Memory B cell (primary cell): ENCODE measurements at places on chromosomes 4 and X.

- DNase-seq: no peak
These were observed 610.2 kb upstream of the HTR2C start for GRCh38 chrX:113973706-113974105.

DNA sequence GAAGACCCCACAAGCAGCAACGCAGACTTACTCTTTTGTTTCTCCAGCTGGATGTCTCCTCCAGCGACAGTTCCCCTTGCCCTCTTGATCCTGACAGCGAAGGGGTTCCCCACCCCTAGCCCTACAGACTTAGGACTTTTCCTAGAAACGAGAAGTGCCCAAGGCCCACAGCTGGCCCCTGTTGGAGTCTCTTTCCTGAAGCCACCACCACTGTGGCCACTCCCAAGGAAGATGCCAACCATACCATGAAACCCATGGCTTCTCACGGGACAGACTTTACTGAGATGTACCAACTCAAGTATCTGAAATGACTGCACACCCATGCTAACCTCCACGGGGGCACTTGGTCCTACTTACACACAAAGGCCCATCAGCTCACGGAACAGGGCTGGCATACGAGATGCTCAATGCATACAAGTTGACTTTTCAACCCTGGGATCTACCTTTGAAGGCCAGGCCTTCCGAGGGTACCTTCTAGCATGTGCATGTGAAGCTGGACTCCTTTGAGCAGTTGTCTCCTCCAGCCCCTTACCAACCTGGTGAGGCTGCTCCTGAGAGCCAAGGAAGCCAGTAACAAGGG lies 924 bp upstream of the IRAK1 start:
- no peak for DNase-seq

DNA sequence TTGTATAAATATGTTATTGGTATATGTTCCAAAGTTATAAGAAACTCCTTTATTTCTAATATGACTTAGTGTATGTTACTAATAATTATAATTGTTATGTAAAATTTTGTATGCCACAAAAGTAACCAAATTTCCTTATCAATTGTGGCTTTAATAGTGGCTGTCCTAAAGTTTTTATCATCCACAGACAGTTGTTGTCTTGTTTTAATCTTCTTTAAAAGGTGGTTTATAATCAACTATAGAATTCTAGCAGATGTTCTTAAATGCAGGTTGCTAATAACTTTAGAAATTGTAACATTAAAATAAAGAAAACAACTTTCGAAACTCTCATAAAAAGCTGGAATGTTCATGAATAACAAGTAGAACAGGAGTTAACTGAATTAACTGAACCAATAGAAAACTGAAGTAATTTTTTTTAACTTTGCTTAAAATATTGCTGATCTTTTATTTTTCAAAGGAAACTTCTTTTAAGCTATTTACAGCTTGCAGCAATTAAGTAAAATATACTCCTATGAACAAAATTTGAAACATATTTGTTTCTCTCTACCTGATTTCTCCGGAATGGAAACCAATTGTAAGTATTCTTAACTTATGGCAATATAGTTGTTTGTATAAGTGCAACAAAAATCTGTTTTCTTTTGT lies 24.3 kb downstream of the HSD17B11 start:
- no peak for DNase-seq

GRCh38 chrX:38817004-38817703 lies 15.9 kb downstream of the MID1IP1 start:
- no peak for DNase-seq

DNA sequence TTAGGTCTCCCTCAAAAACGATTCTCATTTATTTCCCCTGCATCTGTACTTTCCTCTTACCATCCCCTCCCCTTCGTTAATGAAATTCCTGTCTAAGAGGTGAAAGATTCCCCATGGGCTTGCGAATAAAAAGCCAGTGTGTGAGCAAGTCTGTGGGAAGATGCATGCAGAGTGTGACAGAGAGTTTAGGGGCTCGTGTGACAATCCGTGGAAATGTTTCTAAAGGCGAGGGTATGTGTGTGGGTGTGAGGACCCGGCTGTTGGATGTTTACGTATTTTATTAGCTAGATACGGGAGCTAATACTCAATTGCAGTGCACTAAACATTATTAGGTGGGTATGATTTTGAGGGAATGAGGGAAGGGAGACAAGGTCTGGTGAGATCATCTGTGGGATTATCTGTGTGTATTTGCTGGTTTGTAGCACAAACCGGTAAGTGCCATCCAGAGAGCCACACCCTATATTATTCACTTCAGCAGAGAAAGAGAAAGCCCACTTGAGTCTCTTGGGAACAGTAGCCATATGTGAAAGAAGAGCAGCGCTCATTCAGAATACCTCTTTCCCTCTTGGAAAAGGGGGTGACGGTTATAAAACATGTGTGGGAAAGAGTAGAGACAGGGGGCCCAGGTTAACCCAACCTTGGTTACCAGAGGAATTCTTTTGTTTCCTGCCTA lies 893 bp upstream of the HOPX start:
- DNase-seq: no peak

DNA sequence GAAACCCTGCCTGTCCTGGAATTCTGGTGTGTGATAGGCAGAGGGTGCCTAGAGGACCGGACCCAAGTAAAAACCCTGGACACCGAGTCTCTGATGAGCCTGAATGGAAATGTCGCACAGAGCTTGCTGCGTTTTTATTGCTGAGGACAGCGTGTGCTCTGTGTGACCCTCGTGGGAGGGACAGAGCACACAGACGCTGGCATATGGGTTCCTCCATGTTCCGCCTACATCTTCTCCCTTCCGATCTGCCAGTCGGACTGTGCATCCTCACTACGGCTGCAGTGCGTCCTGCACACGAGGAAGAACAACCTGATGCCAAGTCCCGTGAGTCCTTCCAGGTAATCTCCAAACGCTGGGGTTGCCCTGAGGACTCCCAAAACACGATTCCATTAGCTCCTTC lies 68.3 kb downstream of the AFAP1 start:
- no peak for DNase-seq

GRCh38 chrX:79096145-79096556 lies 48.3 kb upstream of the GPR174 start:
- DNase-seq: no peak

- no peak for DNase-seq
These were observed 154.2 kb upstream of the NEIL3 start for GRCh38 chr4:177155454-177155853.

DNA sequence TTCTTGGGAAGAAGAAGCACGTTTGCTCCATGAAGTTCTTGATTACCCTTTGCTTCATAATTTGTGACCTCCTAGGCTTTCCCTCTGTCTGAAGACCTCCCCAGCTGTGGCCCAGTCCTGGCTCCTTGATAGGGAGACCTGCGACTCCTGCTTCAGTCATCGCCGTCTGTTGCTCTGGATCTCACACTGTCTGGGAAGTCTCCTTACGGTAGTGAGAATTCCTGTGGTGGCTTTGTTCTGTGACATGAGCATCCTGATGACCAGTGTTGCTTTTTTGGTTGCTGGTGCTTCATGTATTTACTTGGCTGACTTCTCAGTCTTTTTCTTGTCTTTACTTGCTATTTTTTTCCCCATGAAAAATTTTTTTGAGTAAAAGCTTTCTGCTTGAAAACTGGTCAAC lies 44.2 kb downstream of the JADE1 start:
- DNase-seq: no peak

DNA sequence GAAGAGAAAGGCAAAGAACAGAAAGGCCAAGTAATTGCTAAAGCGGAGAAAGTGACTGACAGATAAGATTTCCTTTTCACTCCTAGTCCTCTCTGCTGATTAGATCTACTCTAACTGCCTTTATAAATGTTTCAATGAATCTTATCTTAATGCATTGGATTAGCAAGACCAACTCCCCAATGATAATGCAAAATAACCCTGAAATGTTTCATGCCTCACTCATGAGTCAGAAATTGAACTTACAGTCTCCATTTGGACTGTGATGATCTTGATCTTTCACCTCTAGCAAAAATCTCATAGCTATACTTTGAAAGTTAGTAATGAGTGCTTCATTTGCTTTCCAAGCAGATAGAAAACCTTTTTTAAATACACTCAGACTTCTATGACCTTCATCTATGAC lies 26.5 kb downstream of the SLC10A7 start:
- no peak for DNase-seq

DNA sequence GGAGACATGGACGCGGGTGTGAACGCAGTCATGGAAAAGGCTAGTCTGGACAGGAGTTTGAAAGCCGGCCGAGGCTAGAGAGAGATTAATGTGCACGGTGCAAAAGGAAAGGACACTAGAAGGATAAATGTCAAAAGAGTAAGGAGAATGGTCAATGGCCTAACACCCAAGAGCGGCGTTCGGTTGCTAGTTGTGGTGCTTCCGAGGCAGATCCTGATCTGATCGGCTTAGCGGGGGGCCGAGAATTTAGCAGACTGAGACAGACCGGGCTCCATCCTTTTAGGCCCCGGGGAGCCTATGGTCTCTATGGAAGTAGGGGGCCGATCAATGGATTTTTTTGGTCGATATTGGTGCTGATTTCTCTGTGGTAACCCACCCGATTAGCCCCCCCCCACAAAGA lies 6.9 kb downstream of the GAGE10 start:
- DNase-seq: no peak

GRCh38 chr4:182085051-182085480 lies 158.1 kb upstream of the TENM3 start:
- no peak for DNase-seq

GRCh38 chr4:94461506-94461905 lies 9.8 kb downstream of the PDLIM5 start:
- DNase-seq: no peak

- DNase-seq: no peak
These were observed 456.0 kb upstream of the FAM241A start for GRCh38 chr4:111689214-111689613.

- no peak for DNase-seq
These were observed 110.9 kb downstream of the FBXW7 start for GRCh38 chr4:152424977-152425376.

DNA sequence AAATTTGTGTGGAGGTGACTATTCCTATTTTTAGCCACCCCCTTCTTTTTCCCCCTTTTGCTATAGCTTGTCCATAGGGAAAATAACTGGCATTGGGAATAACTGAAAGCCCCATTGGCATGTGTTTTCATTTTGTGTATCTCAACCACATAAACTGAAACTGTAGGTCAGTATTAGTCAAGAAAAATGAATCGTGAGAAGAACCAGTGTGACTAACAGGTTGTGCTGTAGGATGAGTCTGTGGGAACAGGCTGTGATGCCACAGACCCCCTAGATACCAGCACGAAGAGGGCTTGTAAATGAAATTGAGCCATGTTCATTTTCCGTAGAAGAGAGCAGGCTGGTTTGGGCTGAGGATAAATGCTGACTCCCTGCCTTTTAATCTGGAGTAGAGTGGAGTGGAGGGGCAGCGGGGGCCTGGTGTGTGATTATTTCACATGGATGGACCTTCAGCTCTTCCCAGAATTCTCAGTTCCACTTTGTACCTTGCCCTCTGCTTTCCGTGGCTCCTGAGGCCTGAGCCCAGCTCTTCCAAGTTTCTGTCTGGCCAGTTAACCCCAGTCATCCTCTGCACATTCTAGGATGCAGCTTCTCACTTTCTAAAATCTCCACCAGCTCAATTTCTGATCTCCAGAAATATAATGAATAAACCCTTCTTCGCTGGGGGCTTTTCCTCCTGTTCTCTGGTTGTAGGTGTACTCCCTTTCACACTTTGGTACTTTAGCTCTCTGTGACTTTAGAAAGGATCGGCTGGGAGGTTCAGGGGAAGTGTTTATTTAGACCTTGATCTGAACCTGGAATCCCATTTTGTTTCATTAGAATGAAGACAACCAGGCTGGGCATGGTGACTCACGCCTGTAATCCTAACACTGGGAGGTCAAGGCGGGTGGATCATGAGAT lies 37.3 kb downstream of the DCUN1D4 start:
- DNase-seq: no peak

DNA sequence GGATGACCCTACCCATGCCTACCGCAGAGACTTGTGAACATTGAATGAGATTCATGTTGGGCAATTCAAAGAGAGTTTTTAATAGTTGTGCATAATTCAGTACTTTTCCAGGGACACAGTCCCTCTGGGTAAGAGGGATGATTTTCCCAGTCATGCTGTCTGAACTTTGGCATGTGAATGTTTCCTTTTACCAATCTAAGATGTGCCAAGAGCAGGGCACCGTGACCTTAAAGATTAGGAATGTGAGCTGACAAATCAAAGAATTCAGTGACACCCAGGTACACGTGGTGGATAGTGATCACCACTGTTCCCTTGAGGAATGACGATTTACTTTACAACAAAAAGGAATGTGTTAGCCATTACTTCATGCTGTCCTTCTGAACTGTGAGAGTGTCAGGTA lies 515.6 kb downstream of the PPARGC1A start:
- DNase-seq: no peak

DNA sequence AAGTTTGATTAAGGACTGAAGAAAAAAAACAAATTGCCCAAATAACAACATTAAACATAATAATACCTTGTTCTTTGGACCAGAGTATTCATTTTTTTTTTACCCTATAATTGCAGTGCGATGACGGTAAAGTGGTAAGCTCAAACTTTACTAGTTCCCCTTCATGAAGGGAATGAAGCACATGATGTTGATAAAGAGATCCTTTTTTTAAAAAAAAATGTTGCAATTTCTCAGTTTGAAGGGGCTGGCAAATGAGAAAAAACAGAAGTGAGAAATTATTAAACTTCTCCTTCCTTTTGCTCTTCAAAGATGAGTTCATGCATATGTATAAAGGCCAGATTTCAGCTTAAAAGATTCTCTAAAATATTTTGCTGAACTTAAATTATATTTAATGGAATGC lies 231.7 kb downstream of the C4orf33 start:
- DNase-seq: no peak

- no peak for DNase-seq
These were observed 53.2 kb downstream of the PPM1K start for GRCh38 chr4:88230969-88231771.

DNA sequence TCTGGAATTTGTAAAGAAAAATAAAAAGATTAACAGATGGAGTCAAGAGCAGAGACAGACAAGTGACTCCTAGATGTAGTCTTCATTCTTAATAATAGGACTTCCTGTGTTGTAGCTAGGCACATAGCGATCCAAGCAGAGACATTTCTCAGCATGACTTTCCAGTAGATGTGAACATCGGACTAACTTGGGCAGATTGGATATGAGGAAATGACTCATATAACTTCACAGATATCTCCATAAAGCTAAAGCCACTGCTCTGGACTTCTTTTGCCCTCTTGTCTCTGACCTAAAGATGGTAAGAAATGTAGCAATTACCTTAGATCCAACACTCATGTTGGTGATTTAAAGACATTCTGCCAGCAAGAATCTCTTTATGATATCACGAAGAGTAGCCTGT lies 131.7 kb downstream of the EPHA5 start:
- no peak for DNase-seq

GRCh38 chrX:148281920-148282319 lies 218.5 kb upstream of the AFF2 start:
- DNase-seq: no peak
